Activated effector memory CD4-positive, alpha-beta T cell treated with Interleukin-2 at 50 U/mL for 16 hours (primary cell): ENCODE measurements at places on chromosomes 3 and 15.

GRCh38 chr15:71627604-71628003 is 182.8 kb upstream of the NR2E3 start:
- DNase-seq: no peak

- no peak for DNase-seq
These were observed 25.3 kb upstream of the ZNF770 start for GRCh38 chr15:35013370-35013769.

DNA sequence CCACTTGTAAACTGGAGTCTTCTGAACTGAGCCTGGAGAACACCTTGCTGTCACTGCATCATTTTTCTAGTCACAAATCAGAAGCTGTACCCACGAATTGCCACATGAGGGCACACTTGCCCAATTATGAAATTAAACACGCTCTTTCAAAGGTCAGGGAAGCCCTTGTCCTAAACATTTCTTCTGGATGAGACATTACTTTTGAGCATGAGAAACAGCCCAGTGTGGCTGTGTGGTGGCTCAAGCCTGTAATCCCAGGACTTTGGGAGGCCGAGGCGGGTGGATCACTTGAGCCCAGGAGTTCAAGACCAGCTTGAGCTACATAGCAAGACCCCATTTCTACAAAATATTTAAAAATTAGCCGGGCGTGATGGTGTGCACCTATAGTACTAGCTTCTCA is 27.5 kb upstream of the CFAP161 start:
- no peak for DNase-seq

DNA sequence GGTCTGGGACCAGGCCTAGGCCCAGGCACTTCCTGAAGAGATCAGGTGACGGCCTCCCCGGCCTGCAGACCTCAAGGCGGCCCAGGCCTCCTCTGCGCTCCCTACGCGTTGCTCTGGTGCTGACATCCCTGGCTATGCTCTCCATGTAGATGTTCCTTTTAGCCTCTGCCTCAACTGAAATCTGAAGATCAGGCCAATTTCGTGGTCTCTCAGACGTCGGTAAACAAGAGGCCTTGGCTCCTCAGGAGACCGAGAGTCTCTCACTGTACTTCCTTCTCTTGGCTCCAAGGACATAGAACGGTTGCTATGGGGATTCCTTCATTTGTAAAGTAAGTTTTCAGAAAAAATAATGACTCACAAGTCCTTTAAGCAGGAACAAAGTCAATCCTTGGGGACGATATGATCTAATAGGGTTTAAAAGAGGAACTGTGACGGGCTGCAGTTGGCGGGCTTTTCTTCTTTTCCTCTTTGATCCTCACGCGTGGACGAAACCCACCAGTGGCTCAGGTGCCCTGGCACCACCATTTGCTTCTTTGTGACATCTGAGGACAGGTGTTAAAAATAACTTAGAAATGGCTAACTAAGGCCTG is 55.6 kb upstream of the CGNL1 start:
- DNase-seq: no peak

DNA sequence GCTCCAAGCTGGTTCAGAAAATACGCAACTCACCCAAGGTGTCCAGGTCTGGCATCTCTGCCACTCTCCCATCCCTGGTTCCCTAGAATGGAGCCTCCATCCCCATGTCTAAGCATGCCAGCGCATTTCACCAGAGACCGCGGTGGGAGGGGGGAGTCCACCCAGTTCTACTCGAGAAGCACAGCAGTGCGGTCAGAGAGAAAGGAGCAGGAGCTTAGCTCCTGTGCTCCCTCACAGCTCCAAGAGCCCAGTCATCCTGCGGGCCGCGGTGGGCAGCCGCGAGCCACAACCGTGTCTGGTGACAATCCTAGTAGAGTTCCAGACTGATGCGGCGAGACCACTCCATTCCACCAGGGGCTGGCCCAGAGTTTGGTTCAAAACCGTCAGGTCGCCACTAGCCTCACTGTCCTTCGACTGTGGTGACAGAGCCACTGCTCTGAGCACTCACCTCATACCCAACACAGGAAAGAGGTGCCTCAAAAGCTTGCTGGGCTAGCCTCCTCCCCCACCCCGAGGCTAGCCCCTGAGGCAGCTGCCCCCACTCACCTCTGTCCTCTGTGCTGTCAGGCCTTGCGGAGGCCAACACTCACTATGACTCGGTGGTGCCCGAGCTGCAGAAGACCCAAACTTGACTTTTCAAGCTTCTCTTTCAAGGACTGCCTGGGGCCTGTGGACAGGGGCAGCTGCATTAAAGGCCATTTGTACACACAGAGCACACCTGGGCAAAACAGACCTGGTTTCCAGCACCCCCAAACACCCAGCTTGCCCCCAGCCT is 185.4 kb downstream of the XXYLT1 start:
- DNase-seq: no peak

GRCh38 chr3:55000953-55001352 is 73.1 kb upstream of the LRTM1 start:
- no peak for DNase-seq
